Brain pericyte (primary cell): ENCODE measurements at places on chromosomes 5 and 9.

DNA sequence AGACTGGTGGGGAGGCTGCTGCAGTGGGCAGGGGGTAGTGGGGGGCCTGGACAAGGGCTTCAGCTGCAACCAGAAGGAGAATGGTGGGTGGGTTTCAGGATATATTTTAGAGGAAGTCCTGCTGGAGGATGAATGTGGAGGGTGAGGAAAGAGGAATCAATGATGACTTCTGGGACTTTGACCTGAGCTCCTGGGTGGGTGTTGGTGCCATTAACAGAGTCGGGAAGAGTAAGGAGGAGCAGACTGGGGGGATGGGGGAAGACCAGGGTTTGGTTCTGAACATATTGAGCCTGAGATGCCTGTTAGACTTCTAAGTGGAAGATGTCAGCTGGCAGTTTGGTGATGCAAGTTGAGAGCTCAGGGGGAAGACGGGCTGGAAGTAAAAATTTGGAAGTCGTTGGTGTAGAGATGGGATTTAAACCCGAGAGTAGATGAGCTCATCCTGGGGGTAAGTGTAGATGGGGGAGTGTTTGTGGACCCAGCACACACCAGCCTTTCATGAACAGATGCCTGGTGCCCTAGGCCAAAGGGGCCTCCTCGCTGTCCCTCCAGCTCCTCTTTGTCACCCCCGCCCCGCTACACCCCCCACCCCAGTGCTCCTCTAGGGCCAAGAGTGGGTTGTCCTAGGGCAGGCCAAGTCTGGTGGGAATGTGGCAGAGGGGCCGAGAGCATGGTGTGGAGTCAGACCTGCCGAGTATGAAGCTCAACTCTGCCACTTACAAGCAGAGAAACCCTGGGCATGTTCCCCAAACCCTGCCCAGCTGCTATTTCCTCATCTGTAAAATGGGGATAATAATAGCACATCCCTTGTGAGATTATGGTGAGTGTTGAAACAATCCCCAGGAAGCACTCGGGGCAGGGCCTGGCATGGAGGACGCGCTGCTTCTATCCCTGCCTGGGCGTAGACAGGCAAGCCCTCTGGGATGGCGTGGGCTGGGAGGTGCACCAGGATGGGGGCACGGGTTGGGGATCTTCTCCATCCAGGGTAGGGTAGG lies 4.0 kb downstream of the DNM1 start:
- DNase-seq = no peak

DNA sequence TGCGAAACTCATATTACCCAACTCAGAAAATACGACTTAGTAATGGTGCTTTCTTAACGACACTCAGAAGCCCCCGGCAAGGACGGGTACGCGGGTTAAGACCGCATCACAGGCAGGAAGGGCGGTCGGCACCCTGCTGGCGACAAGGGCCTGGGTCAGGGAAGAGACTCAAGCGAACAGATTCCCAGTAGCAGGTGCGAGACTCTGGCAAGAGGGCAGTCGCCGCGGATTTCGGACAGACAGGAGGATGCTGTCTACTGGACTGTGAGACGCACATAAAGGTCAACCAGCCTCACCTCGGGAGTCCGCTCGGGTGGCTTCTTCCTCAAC lies 398 bp downstream of the RAPGEF6 start:
- DNase-seq = peak; percentile 4

GRCh38 chr9:78745331-78745730 lies 448.4 kb downstream of the PSAT1 start:
- no peak for DNase-seq

DNA sequence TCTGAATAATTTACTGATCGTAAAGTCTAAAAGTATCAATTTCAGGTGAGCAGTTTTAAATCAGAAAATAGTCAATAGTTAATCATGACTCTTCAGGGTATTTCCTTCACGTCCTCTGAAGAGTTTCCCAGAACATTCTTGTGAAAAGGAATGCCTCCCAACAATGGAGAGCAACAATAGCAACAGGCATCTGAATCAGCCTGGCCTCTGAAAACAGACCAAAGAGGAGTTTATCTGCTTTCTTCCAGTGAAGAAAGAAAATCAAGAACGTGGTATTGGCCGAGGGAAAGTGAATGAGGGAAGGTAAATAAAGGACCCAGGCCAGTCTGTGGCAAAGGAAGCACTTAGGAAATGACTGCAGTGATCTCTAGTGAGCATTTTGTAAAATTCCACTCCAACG lies 26.1 kb upstream of the RASGEF1C start:
- no peak for DNase-seq

DNA sequence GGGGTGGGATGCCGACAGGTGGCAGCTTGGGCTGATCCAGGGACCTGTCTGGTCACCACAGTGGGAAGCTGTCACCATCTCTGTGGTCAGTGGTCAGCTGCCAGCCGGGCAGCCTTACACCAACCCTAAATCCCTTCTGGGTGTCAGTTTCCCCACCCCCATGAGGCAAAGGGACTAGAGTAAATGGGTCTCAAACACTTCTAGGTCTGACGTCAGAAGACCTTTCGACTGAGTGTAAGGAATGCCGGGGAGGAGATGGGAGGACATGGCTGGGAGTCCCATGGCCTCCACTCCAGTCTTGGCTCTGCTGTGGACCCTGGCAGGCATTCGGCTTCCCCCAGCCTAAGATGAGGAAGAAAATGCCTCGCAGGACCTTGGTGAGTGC lies 40.3 kb upstream of the SLC25A51 start:
- DNase-seq = no peak

DNA sequence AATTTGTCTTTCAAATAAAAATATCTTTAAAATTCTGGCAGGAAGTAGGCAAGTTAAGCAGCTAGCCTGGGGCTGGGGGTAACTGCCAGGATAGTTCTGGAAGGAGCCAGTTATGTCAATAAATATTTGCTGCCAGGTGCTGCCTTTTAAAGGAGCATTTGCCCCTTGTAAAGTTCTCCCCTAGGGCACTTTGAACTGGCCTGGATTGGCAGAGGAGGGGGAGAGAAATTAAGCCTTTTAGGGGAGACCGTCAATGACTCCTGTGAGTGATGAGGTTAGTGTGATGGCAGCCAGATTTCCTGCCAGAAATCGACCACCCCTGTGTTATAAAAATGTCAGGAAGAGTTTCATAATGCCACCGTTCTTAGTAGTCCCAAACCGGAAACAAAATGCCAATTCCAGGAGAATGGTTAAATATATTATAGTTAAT lies 89.8 kb upstream of the ELL2 start:
- DNase-seq = no peak

GRCh38 chr9:90830977-90831376 lies 29.4 kb downstream of the SYK start:
- no peak for DNase-seq

- no peak for DNase-seq
Measured at GRCh38 chr5:151224372-151224771, 480 bp upstream of the CCDC69 start.

GRCh38 chr5:32251871-32252458 lies 60.8 kb downstream of the MTMR12 start:
- no peak for DNase-seq

- DNase-seq = no peak
Measured at GRCh38 chr5:146947181-146947941, 68.8 kb upstream of the PPP2R2B start.

DNA sequence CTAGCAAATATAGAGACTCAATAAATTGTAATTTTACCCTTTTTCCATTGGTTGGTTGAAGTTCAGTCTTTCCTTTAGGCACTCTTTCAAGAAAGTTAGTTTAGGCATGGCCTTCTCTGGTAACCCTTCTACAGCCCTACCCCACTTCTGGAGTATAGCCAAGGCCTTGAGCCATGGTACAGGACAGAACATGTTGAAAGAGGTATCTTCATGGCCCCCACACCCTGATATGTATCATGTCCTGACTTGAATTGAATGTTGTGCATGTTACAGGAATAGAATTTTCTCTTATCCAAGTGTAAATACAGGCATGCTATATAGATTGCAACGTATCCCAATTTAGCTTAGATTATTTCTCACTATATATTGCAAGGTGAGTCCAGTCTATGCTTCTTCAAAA lies 175.6 kb downstream of the CD180 start:
- DNase-seq = no peak

DNA sequence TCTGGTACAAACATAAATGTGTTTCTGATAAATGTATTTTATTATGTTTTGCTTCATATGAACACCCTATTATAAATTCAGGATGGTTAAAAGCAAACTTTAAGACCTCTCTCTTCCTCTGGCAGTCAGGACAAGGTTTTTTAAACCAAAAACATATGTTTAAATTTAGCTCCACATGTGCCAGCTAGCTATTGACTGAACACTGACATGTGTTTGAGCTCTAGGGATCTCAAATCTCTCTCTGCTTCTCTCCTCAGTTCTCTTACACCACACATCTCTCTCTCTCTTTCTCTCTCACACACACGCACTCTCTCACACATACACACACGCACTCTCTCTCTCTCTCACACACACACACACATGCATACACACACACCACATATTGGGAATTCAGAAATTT lies 150.1 kb upstream of the RFX3 start:
- DNase-seq = no peak

- DNase-seq = no peak
Measured at GRCh38 chr9:15352306-15352705, 45.3 kb upstream of the TTC39B start.

- DNase-seq = no peak
Measured at GRCh38 chr9:126503333-126504085, 110.2 kb upstream of the LMX1B start.

GRCh38 chr5:101561018-101561417 lies 657.9 kb upstream of the ST8SIA4 start:
- DNase-seq = no peak

GRCh38 chr5:95130941-95131340 lies 154.0 kb downstream of the MCTP1 start:
- no peak for DNase-seq

DNA sequence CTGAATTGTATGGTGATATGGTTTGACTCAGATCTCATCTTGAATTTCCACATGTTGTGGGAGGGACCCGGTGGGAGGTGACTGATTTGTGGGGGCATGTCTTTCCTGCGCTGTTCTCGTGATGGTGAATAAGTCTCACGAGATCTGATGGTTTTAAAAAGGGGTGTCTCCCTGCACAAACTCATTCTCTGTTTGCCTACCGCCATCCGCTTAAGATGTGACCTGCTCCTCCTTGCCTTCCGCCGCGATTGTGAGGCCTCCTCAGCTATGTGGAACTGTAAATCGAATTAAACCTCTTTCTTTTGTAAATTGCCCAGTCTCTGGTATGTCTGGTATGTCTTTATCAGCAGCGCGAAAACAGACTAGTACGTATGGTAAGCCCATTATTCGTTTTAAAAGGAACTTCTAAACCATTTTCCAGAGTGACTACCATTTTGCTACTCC lies 48.7 kb downstream of the SLC36A1 start:
- no peak for DNase-seq

DNA sequence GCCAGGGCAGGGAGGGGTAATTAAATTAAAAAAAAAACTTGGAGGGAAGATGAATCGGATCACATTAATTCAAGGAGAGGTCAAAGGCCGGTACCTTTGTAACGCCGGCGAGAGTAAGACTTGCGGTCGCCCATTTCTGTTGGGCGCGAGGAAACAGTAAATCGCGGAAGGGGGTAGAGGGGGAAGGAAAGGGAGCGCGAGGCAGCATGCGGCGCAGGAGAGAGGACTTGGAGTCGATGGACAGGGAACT lies 324 bp upstream of the RGMB start:
- no peak for DNase-seq

DNA sequence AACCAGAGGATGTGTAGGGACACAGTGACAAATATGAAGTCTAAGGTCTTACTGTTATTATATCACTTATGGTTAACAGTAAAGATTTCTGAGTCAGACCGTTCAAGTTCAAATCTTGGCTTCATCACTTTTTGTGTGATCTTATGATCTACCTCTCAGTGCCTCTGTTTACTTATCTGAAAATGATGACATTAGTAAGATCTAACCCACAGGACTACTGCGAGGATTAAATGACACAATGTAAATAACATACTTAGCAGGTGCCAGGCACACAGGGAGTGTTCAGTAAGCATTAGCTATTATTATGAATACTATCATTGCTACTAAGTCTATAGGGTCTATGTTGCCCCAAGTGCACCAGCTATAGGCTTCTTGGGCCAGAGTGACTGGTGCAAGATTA lies 2.0 kb downstream of the IRF1 start:
- DNase-seq = no peak

- no peak for DNase-seq
Measured at GRCh38 chr9:108668938-108669335, 186.8 kb downstream of the ACTL7B start.

GRCh38 chr5:176959051-176959450 lies 47.5 kb downstream of the UIMC1 start:
- no peak for DNase-seq

DNA sequence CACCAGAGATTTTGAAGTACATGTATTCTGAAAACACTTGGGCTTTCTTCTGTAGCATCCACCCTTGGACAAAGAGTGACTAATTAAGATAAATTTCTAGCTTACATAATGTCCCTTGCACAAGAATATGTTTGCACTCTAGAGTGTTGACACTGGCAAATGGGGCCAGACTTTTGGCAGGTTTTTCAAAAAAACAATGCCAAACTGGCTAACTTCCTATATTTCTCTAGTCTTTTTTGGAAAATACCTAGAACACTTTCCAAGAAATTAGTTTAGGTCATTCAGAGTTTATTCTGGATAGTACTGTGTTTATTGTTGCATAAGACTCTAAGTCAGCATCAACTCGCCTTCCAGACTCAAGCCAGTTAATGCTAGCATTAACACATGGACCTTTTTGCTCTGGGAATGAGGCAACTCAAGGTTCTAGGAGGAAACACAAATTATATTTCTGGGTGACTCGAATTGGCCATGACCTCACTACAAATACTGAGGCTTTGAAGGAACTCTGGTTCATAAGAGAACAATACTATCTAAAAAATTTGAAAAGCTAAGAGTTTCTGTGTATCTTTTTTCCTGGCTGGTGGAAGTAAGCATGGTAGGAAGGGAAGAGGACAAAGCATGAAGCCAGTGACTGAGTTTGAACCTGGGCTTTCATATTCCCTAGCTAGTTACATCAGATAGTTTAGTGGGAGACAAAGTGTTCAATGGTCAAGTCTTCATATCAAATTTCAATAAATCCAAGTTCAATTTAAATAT lies 101.6 kb downstream of the NREP start:
- no peak for DNase-seq

- no peak for DNase-seq
Measured at GRCh38 chr9:106859957-106860720, 2.8 kb upstream of the ZNF462 start.

GRCh38 chr5:89281766-89282553 lies 399.0 kb upstream of the MEF2C start:
- DNase-seq = no peak

DNA sequence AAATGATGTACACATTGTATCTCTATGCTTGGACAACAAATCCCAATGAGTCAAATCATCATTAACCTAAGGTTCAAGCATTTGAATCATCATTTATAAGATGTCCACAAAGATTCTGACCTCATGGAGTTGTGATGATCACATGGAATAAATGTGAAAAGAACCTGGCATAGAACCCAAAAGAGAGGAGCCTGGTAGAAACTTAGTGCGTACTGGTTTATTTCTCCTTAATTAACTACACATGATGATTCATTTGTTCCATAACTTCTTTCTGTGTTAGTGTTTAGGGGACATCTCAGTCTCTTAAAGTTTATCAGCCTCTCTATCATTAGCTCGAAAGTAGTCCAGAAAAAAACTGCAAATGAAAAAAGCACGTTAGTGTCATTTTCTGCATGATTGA lies 411.6 kb downstream of the BRINP1 start:
- DNase-seq = no peak
